ENCODE measurements at places on chromosomes 7 and 10.

GRCh38 chr10:132989476-132990415, 47.4 kb upstream of the CFAP46 start:
- no peak for DNase-seq

- DNase-seq = no peak
Measured at GRCh38 chr7:75842836-75843446, 29.3 kb upstream of the CCL24 start.

DNA sequence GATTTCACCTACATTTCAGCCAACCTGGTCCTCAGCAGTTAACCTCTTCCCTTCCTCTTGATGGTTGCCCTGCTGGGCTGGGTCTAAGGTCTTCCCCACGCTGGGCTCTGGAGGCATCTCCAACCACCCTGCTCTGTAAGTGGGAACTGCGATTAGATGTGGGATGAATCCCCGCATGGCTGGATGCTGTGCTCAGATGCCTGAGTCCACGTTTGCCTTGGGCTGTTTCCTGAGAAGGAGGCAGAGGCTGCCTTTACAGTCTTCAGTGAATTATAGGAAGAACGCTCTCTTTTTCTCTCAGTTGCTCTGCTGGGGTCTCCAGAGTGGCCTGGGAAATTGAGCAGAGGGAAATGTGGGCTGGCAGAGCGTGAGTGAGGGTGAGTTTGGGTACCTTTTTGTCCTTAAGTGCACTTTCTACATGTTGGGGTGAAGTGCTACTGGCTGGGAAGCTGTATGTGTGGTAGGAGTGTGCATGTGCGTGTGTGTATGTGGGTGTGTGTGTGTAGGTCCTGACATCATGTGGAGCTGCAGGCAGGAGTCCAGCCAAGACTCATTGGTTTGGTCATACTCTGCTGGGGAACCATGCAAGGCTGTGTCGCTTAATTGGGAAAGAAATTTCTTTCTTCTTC, 1.5 kb downstream of the GIMAP8 start:
- DNase-seq = no peak

GRCh38 chr7:149524394-149524793, 26.8 kb upstream of the ZNF746 start:
- DNase-seq = no peak
